ENCODE measurements at places on chromosomes 6 and 20.
A peak's percentile ranks its signal among the peaks of the same experiment; 100 is the strongest.

DNA sequence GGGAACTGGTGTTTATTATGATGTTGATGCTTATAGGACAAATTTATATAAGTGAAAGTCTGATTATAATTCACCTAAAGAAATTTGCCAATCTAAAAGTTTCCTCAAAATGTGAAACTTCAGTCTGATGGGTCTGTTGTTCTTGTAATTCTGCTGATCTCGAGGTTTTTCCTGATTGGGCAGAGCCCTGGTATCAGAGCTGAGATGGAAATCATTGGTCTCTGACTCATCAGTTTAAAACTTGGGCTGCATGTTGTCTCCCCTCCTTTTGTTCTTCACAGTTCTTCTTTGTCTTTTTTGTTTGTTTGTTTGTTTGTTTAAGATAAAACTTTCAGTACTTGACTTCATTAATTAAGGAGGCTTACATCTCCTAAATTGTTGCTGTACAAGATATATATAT, 5.9 kb downstream of the SMAP1 start:
- DNase-seq, result no peak

GRCh38 chr20:22303523-22303922, 280.8 kb downstream of the FOXA2 start:
- DNase-seq, result no peak

DNA sequence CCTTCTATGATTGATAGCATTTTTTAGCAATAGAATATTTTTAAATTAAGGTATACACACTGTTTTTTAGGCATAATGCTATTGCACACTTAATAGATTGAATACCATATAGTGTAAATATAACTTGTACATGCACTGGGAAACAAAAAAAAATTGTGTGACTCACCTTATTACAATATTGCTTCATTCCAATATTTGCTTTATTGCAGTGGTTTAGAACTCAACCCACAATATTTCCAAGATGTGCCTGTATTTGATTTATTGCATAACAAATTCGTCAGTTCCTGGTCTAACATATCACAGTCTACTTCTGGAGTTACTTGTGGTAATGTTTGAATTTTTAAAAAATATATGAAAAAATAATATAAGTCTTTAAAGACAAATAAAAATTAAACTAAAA, 41.9 kb upstream of the DEFB112 start:
- DNase-seq, result peak; percentile 8

GRCh38 chr20:62822788-62823651, 6.2 kb downstream of the COL9A3 start:
- peak; percentile 55 for DNase-seq

DNA sequence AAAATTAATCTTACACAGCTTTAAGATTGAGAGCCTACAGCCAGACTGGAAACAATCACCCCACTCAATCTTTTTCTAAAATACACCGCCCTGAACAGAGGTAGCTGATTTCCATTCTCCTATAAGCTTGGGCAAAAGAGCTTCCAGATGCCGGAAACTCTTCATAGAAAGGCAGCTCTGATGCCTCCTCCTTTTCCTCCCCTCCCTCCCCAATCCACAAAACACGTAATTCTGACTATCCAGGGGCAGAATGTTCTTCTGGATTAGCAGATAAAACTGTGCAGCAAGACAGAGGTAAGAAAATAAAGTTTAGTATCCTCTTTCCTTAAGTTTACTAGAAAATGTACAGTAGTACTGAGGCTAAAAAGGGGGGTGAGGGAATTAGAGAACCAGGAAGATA, 15.8 kb downstream of the ADNP start:
- no peak for DNase-seq

DNA sequence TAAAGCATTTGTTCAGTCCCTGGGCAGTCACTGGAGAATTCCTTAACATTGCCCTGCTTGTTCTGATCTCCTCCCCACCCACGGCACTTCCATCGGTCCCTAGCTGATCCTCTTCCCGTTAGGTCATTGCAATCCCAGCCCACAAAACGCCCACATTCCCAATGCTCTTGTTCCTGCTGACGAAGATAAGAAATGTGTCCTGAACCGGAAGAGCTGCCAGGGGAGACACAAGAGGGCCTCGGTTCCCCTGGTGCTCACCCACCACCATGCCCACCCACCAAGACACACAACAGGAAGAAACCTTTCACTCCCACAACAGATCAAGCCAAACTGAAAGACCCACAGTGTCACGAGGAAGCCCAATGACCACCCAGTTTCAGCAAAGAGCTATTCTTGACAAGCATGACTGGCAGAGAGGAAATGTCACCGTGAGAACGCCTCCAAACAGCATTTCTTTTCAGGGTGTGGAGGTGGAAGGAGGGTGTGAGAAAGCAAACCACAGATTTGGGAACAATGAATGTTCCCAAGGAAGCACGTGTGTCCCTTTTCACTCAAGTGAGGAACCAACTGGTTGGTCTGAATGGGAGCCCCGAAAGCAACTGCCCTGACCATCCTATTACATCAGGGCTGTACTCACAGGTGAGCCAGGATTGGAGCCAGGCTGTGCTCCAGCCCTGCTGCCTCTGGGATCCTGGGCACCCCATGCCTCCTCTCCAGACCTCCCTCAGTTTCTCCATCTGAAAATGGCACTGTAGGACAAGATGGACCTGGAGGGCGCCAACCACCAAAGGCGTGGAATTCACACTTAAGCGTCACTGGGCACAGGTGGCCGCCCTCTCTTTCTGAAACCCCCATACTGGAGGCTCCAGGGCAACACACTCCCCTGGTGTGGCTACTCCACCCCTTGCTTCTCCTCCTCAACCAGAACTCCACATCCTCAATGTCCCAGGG, 97.5 kb downstream of the ZMYND8 start:
- no peak for DNase-seq

- no peak for DNase-seq
Observed at GRCh38 chr20:47733892-47734291, 51.4 kb downstream of the SULF2 start.

DNA sequence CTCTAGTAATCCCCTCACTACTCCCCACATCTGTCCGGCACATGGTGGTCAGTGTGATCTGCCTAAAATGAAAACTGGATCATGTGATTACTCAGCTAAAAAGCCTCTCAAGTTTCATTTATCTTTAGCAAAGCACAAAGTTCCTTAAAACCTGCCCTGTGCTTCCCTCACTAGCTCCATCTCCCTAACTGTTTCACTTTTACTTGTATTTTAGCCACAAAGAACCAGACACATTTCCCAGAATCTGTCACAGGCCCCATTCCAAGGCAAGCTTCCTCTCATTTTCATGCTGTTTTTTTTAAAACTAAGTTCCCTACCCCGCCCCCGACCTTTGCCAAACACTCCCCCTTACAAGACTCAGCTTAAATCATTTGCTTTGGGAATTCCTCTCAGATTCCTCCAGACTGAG, 8.9 kb upstream of the IGF2R start:
- no peak for DNase-seq

Measured in RWPE1 (cell line).